ENCODE measurements at places on chromosomes 6 and 20.

DNA sequence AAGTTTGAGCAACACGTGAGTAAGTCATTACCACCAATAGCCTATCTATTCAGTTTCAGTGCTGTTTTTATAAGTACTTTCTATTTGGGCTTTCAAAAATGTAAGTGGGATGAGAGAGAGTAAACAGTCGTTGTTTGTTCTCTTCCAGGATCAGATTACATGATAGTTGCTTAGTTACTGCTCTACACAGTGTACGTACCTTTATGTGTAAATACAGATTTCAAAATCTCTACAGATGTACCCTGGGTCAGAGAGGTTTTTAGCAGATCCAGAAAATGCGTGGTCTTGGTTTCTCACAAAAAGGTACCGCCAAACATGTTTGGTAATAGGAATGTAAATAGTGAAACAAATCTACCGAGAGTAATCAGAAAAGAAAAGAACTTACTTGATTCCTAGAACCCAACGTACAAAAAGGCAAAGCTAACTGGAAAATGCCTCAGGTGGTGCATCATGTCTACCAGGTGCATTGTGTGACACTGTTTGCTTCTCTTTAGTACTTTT lies 421.1 kb downstream of the BCKDHB start:
- DNase-seq, result no peak

DNA sequence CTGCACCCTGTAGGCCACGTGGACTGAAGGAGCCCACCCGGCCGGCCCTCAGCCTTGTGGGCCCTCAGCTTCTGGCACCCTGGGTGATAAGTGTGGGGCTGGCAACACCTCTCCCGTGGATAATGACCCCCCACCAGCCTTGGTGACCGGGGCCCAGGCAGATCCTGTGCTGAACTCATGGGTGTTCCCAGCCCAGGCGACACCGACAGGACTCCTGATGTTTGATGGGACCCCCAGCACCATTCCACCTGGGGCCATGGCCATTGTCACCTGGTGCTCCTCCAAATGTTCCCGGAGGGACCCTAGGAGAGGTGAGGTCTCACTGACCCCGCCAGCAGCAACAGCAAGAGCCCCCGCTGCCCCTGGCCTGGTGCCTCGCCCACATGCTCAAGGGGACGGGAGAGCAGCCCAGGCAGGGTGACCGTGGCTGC lies 19.4 kb upstream of the FRMD1 start:
- DNase-seq, result no peak

- DNase-seq, result no peak
Measured at GRCh38 chr6:14616656-14617055, 499.1 kb downstream of the CD83 start.

- DNase-seq, result no peak
Measured at GRCh38 chr20:47330933-47331708, 25.4 kb downstream of the ZMYND8 start.

GRCh38 chr6:9140172-9140571 lies 704.8 kb upstream of the SLC35B3 start:
- no peak for DNase-seq

DNA sequence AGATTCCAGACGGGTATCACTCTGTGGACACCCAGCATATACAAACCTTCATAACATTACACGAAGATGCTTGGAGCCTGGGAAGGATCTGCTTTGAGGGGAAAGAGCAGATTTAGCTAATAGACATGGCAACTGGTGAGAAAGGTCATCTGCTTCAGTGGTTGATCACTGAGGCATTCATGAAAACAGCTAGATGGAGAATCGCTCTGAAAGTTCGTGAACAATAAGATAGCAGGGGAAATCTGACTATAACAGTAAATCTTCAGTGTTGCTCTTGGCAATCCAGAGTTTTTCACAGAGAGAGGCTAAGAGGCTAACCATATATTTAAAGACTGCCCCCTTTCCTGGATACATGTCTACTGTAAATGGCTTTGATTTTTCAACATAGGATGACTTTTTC lies 245.3 kb downstream of the FARS2 start:
- DNase-seq, result no peak

- DNase-seq, result no peak
Measured at GRCh38 chr6:89252907-89253306, 35.7 kb upstream of the GABRR1 start.

- DNase-seq, result no peak
Measured at GRCh38 chr6:169654598-169655391, 47.0 kb downstream of the WDR27 start.

DNA sequence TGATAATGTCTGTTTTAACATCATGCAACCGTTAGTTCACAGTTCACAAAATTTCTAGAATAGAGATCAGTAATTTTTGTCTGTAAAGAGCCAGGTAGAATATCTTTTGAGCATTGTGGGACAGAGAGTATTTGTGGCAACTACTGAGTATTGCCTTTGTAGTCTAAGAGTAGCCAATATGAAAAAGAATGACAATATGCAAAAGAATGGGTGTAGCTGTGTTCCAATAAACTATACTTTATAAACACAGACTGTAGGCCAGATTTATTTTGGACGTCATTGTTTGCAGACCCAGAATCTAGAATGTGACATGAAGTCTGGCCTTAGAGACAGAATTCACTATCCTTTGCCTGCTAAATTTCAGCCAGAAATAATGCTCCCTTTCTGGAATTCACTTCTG lies 694.1 kb upstream of the MMS22L start:
- DNase-seq, result no peak

DNA sequence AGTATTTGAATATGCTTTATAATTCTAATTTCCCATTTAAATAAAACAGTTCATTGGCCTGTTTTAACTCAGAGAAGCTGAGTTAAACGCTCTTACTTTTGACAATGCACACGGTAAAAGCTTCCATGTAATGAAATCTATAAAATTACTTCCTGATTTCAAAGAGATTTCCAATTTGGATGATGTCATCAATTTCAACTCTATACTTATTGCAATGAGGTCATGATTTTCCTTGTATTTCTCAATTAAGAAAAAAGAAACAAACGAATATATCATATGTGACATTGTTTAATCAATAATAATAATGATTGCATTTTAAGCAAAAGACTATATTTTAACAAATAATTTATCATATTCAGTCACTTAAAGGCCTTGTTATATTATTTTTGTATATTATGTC lies 926.1 kb upstream of the MANEA start:
- DNase-seq, result no peak
